Right lobe of liver (tissue), 6 donors: ENCODE measurements at places on chromosomes 2 and 18. TPM values are rescaled to one million over a fixed set of nuclear protein-coding genes. Genes with fewer than 3 reads are reported as not detected.

DNA sequence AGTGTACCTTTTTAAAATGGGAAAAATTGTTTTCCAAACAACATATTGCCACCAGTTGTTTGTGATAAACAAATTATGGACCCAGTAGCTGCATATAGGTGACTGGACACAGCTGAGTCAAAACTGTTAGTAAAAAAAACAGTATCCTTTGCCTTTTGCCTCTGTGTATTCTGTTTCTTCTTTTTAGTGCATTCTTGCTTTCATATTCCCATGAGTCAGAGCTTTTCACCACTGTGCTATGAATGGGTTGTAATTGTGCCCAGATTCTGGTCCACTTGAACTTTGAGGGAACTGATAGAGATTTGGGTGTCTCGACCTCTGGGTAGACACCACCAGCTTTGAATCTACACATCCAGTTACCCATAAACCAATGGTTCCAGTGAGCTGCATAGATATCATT is 1441.9 kb upstream of the ZEB2 start:
- no peak for DNase-seq

- peak; percentile 61 for DNase-seq
Observed at GRCh38 chr2:111117598-111118480, 2.9 kb upstream of the BCL2L11 start.

IL36RN gene
- total RNA-seq, result not detected

LYPD6 gene
- total RNA-seq, result 0.15 TPM

DNA sequence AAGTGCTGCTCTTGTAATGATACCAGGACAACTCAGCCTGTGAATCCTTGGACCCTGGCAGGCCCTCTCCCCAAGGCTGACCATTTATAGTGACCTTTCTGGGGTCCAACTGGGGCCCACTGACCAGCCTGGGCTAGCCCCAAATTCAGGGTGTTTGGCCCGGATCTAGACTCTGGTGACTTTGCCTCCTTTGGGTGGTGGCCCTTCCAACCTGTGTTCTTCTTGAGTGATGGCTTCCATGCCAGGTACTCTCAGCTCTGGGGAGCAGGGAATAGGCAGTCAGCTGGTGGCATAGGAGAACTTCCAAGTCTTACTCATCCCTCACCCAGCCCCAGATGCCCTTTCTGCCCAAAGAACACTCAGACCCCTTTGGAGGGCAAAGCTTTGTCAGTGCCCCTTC is 10.3 kb downstream of the MYO7B start:
- no peak for DNase-seq

DNA sequence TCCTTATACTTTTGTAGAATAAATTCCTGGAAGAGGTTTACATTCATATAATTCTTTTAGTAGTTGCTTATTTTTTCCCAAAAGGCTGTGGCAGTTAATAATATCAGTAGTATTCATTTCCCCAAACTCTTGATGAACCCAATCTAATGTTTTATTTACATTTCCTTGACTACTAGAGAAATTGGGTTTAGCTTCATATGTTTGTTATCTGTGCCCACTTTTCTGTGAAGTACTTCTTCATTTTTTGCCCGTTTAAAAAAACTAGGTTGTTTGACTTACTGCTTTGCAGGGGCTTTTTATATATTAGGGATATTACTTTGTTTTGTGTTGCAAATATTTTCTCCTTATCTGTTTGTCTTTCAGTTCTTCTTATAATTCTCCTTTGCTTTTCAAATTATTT is 17.2 kb downstream of the RALB start:
- DNase-seq, result no peak

DNA sequence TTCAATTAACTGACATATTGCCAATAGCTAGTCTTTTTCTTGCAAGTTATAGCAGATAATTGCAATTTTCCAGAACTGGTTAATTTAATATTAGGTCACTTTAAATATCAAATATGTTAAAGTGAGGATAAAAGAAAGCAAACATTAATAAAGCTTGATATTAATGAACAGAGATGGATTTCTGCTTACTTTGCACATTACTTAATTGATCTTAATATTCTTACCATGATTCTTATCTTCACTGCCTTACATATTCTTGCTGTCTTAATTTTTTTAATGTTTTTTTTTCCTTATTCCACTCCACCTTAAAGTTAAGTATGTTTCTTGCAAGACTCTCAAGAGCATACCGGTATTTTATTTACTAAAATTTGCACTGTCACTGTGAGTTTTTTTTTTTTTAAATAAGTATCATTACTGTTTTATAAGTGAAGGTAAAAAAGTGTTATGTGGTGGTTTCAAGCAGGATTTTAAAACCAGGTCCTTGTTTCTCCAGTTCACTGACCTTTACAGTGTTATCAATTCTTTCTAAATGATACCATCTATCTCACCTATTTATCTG is 33.9 kb downstream of the PPP3R1 start:
- no peak for DNase-seq

SLC14A1 gene
- 1.9 TPM for total RNA-seq

SLC19A3 gene
- 17.1 TPM for total RNA-seq

IL1RN gene
- 98.1 TPM for total RNA-seq

PDIA6 gene
- 212 TPM for total RNA-seq

YWHAQ gene
- total RNA-seq, result 76.7 TPM

- DNase-seq, result peak; percentile 57
Observed at GRCh38 chr18:58887613-58887963, 22.9 kb downstream of the ZNF532 start.

GRCh38 chr2:6510532-6510931 is 355.2 kb downstream of the CMPK2 start:
- no peak for DNase-seq

DNA sequence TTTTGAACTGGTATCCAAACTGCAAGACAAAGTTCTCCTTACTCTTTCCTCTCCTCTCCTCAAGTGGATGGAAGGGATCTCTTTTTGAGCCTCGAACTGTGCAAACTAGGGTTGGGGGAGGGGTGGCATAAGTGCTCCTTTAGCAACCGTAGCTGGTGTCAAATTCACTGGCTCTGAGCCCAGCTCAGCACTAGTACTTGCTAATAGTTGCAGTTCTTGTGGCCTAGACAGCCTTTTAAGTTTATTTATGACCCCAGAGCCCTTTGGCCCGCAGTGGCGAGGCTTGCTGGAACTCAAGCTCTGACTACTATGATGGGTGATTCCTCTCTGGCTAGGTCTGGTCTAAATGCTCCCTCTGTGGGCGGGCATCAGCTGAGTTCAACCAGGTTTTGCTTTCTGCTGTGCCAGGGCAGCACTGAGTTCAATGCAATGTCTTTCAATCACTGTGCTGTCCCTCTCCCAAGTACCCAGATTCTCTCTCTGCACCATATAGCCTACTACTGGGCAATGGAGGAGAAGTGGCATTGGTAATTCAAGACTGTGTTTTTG is 528.4 kb upstream of the SYT4 start:
- no peak for DNase-seq

- no peak for DNase-seq
Observed at GRCh38 chr2:159713631-159714246, 1.4 kb downstream of the MARCHF7 start.

PLGLB2 gene
- total RNA-seq, result 293 TPM

C2orf92 gene
- 3.7 TPM for total RNA-seq

TRABD2A gene
- 1.00 TPM for total RNA-seq

DNA sequence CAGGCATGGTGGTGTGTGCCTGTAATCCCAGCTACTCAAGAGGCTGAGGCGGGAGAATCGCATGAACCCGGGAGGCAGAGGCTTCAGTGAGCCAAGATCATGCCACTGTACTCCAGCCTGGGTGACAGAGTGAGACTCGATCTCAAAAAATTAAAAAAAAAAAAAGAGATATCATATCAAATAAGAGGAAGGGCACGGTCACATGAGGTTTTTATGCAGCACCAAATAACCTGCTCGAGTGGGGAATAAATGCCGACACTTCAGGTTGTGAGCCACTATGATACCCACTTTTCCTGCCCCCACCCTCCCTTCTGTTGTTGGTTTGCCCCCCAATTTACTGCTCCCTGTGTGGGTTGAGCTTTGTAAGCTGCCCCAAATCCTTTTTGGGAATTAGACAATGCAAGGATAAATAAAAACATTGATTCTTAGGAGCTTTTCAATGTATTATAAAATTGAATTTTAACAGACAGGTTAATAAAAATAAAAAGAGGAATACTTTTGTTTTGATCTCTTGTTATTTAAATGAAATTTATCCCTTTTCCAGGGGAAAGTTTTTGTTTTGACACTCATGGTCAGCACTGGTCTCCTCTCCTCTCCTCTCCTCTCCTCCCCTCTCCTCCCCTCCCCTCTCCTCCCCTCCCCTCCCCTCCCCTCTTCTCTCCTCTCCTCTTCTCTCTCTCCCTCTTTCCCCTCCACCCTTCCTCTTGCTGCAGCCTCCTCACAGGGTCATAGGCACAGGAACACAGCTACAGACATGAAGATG is 29.2 kb downstream of the CD8B start:
- DNase-seq, result no peak

TRIB2 gene
- 9.1 TPM for total RNA-seq

GRCh38 chr2:44163777-44164176 is 4.9 kb upstream of the PPM1B start:
- DNase-seq, result no peak
